ENCODE measurements at places on chromosomes 5 and 9. TPM values are rescaled to one million over a fixed set of nuclear protein-coding genes. Genes with fewer than 3 reads are reported as not detected.

Gene CDKN2A
- 0.23 TPM for total RNA-seq

Gene CDHR2
- not detected for total RNA-seq

Gene SSBP2
- 10.7 TPM for total RNA-seq

Gene ZBED3
- 4.2 TPM for total RNA-seq

Gene SHOC1
- total RNA-seq = not detected

Gene GLRA1
- not detected for total RNA-seq

Gene NUTM2F
- not detected for total RNA-seq

Gene BTNL9
- total RNA-seq = 1.3 TPM

Gene JAKMIP2
- not detected for total RNA-seq

Gene FOXE1
- 4.3 TPM for total RNA-seq

Gene OLFM1
- 11.4 TPM for total RNA-seq

Gene FGD3
- 0.36 TPM for total RNA-seq

Gene AHRR
- total RNA-seq = 4.9 TPM

Gene DAB2
- 12.0 TPM for total RNA-seq

Gene SVEP1
- total RNA-seq = 2.1 TPM

Gene LCN12
- 1.8 TPM for total RNA-seq

Gene ISOC1
- total RNA-seq = 16.2 TPM

Gene CYSRT1
- 4.1 TPM for total RNA-seq

Gene DIAPH1
- total RNA-seq = 93.7 TPM

Gene PCDHA1
- total RNA-seq = 0.48 TPM

Gene COL23A1
- not detected for total RNA-seq

Gene C5orf52
- not detected for total RNA-seq

Gene CAVIN4
- 0.38 TPM for total RNA-seq

Gene ADAMTS6
- total RNA-seq = 0.11 TPM

Gene NR3C1
- 34.5 TPM for total RNA-seq

Gene AGTPBP1
- total RNA-seq = 7.9 TPM

Gene KLHL9
- total RNA-seq = 20.5 TPM

Gene JMY
- total RNA-seq = 3.3 TPM

Gene ZNF474
- total RNA-seq = 0.12 TPM

Gene ELAVL2
- total RNA-seq = not detected
